ENCODE measurements at places on chromosomes 2 and 18.

DNA sequence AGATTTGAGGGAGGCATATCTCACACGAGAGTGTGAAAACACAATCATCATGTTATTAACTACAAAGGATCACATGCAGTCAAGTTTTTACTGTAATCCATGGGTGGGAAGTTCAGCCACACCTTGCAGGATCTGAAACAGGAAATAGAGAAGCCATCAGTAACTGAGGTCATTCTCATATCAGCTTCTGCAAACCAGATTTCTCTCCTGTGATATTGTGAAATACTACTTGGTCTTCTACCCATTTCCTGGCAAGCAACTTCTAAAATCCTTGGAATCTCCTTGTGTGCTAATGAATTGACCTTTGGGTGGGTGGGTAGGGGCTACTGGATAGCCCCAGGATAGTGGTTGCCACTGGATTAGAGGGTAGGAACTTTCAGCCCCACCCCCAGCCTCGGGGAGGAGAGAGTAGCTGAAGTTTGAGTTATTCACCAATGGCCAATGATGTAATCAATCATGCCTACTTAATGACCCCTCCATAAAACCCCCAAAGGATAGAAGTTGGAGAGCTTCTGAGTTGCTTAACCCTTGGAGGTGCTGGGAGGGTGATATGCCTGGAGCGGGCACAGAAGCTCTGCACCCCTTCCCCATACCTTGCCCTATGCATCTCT is 25.6 kb upstream of the TGIF1 start:
- H3K4me3 ChIP-seq = no peak overlapping the region
- H3K36me3 ChIP-seq = no peaks in the 10 kb centered on the region
- no peak for DNase-seq
- no peak overlapping the region for H3K27ac ChIP-seq

DNA sequence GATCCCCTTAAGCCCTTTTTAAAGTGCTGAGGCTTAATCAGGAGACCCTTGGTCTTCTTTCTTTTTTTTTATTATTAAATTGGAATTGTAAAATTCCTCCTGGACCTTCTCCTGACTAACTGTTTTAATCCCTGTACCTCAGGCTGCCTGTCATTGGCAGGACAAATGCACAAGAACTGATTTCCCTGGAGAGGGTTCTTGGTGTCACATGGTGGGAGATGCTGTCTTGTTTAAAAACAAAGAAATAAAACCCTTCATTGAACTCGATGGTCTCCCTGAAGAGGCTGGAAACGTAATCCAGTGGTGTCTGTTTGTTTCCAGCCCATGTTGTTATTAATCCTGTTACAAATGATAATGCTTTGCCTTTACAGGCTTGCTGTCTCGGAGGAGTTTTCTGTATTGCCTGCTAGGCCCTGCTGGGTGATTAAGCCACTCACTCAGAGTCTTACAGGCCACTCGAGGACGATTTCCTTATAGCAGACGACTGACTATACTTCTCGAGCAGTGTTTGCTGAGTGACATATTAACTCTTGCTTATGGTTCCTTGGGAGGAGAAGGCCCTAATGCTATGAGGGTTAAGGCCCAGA is 100.5 kb upstream of the MGAT5 start:
- no peak overlapping the region for H3K4me3 ChIP-seq
- peaks cover 15% of the 10 kb centered on the region for H3K36me3 ChIP-seq
- no peak overlapping the region for H3K27ac ChIP-seq
- DNase-seq = no peak
- peaks cover 6% of the 10 kb centered on the region for H3K4me1 ChIP-seq
- H3K27me3 ChIP-seq = no peaks in the 10 kb centered on the region

GRCh38 chr18:55422456-55423180 is 165.4 kb downstream of the TCF4 start:
- H3K27me3 ChIP-seq = peaks cover 4% of the 10 kb centered on the region
- H3K4me1 ChIP-seq = no peaks in the 10 kb centered on the region
- DNase-seq = no peak
- H3K36me3 ChIP-seq = no peaks in the 10 kb centered on the region
- no peak overlapping the region for H3K4me3 ChIP-seq

DNA sequence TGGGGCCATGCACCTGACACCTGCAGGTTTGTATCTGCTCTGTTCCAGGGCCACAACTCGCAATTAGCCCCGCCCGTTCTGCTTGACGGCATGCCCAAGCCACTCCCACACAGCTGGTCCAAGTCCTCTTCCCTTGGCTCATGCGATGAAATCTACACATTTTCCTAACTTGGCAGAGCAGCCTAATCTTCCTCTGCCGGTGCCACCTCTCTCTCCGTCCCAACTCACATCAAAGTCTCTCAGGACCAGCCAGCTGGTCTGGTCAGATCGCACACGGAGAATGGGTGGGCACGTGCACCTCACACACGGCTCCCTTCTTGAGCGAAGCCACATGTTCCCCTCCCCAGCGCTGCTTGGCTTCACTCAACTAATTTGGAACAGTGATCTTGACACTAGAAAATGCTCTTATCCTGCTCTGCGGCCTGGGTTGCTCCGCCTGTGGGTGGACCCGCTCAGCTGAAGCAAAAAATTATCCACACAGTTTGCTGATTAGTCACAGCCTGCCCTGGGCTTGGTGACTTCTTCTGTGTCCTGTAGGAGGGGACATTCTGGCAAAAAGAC is 176.7 kb downstream of the NRP2 start:
- H3K4me1 ChIP-seq = no peaks in the 10 kb centered on the region
- no peak overlapping the region for H3K4me3 ChIP-seq
- DNase-seq = no peak
- no peaks in the 10 kb centered on the region for H3K36me3 ChIP-seq

DNA sequence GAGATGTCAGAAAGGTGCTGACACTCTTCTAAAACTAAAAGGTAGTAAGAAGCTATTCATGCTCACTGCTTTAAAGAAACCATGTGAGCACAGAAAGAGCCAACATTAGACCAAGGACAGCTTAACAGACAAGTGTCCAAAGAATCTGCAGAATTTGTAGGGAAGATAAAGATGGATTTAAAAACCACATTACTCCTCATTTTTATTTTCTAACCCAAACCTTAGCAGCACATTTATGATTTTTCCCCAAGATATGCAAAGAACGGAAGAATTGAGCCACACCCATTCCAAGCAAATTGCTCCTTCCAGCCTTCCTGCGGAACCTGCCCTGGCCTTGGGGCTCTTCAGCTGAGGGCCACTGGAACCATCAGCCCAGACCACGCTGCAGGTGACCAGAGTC is 26.9 kb downstream of the MBP start:
- peak overlapping the region; percentile 6 for H3K4me3 ChIP-seq
- peaks cover 67% of the 10 kb centered on the region for H3K4me1 ChIP-seq
- no peak for DNase-seq
- H3K27me3 ChIP-seq = no peaks in the 10 kb centered on the region
- H3K36me3 ChIP-seq = peaks cover 53% of the 10 kb centered on the region
- peak overlapping the region; percentile 14 for H3K27ac ChIP-seq

DNA sequence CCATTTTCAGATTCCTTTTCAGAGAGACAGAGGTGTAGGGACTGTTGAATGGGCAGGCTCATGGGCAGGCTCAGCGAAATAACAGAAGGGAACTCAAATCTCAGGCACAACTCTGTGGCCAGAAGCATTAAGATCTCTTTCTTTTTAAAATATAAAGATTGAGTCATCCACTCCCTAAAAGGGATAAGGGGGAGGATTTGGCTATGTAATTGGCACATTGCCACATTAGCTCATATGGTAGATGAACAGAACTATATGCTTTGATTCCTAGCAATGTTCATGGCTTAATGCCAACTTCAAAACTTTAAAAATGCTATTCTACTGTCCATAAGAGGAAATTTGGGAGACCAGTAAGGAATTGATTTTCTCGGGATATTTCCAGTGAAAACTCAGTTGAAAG is 53.8 kb upstream of the SLC5A7 start:
- DNase-seq = no peak
- no peaks in the 10 kb centered on the region for H3K4me1 ChIP-seq
- no peak overlapping the region for H3K27ac ChIP-seq
- H3K27me3 ChIP-seq = peaks cover 3% of the 10 kb centered on the region

DNA sequence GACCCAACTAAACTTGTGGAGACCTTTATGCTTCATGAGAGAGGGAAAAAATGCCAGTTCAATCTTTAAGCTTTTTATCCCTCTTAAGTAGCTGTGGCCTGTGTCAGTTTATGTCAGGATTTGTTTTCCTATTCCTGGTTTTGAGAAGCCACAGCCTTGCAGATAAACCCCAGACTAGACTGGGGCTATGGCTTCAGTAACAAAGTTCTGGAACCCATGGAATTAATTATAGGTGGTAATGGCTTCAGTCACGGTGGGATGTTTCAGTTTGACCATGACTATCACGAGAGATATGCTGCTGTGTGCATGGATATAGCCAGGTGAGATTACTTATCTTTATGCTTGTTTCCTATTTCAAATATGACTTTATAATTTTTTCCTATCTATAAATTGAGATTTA is 134.8 kb downstream of the RAPGEF4 start:
- peaks cover 7% of the 10 kb centered on the region for H3K27me3 ChIP-seq
- no peaks in the 10 kb centered on the region for H3K4me1 ChIP-seq
- DNase-seq = no peak
- H3K27ac ChIP-seq = no peak overlapping the region
- H3K4me3 ChIP-seq = no peak overlapping the region

GRCh38 chr2:166539340-166540162 is 45.5 kb upstream of the SCN7A start:
- no peak for DNase-seq
- H3K4me1 ChIP-seq = peaks cover 3% of the 10 kb centered on the region
- no peaks in the 10 kb centered on the region for H3K36me3 ChIP-seq
- no peak overlapping the region for H3K27ac ChIP-seq
- no peak overlapping the region for H3K4me3 ChIP-seq
- H3K27me3 ChIP-seq = peaks cover 3% of the 10 kb centered on the region

DNA sequence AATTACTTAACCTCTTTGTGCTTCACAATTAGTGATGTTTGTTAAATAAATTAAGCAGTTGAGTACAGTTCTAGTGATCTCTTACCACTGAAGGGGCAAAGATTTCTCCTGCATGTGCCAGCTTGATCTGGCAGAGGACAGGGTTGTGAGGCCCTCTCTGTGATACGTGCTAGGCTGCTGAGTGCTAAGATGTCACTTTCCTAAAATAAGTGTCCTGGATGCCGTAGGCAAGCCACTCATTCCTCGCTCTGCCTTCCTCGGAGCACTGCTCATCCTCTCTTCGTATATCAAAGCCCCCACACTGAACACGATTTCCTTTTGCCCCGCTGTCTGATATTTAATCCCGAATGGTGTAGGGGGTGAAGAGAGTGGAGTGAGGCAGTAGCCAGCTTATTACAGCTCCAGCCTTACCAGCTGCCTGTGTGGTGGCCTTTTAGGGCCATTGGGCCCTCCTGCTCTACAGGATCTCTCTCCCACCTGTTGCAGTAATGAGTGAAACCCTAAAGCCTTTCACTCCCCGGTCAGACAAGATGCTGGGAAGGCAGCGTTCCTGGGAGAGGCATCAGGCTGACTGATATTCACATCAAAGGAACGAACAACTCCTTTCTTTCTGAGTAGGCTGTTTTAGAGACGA is 40.5 kb downstream of the PTPRM start:
- H3K36me3 ChIP-seq = no peaks in the 10 kb centered on the region
- no peaks in the 10 kb centered on the region for H3K4me1 ChIP-seq
- no peak overlapping the region for H3K27ac ChIP-seq
- H3K4me3 ChIP-seq = no peak overlapping the region
